ENCODE measurements at places on chromosomes 2 and 18.
A peak's percentile ranks its signal among the peaks of the same experiment; 100 is the strongest.

DNA sequence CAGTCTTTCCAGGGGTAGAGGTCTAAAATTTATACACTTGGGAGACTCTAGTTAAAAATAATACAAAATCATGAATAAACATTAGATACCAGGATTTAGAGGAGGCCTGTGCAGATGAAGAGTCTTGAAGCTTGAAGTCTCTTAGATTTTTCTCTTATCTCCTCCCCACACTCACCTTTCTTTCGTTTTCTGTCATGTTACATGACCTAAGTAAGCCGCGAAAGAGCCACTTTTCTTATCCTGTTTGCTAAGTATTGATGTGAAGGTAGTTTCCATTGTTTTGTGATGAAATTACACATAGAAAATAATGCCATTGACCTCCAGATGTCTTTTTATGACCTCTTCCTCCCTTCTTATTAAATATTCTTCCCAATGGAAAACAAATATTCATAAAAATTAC is 367.8 kb downstream of the LRRTM1 start:
- DNase-seq = no peak

DNA sequence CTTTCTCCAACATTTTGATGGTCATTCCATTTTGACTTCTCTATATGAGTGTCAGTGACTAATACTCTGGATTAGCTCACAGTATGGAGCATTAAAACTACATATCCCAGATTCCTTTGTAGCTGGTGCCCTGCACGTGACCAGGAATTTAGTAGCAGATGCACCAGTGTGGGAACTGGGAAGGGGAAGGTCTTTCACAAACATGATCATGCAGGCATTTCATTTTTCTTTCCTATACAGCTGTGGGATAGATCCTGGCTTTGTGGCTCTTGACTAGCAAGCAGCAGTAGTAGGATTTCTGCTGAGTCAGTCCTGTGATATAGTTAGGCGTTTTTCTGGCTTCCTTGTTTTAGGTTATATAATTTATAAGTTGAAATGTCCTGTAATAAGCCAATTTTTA is 971.0 kb upstream of the CDH2 start:
- DNase-seq = no peak

GRCh38 chr2:118710481-118710880 is 137.0 kb downstream of the EN1 start:
- no peak for DNase-seq

GRCh38 chr2:108998911-108999310 is 9.9 kb upstream of the EDAR start:
- DNase-seq = no peak

DNA sequence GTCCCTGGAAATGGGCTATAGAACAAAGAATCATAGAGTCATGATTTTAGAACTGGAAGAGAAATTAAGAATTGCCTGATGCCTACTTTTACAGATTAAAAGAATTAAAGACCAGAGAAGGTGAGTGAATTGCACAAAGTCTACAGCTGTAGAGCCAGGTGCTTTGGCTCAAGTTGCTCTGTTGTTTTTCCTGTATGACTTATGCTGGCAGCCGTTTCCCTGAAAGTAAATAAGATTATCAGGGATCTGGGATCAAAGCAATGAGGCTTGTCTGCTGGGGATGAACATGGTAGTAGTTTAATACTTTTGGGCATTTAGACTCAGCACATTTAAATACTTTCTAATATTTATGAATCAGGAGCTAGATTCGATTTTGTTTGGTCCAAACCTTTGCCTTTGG is 166.9 kb downstream of the PRPF40A start:
- no peak for DNase-seq

- DNase-seq = no peak
Measured at GRCh38 chr18:76081536-76081935, 413.5 kb downstream of the ZNF516 start.

DNA sequence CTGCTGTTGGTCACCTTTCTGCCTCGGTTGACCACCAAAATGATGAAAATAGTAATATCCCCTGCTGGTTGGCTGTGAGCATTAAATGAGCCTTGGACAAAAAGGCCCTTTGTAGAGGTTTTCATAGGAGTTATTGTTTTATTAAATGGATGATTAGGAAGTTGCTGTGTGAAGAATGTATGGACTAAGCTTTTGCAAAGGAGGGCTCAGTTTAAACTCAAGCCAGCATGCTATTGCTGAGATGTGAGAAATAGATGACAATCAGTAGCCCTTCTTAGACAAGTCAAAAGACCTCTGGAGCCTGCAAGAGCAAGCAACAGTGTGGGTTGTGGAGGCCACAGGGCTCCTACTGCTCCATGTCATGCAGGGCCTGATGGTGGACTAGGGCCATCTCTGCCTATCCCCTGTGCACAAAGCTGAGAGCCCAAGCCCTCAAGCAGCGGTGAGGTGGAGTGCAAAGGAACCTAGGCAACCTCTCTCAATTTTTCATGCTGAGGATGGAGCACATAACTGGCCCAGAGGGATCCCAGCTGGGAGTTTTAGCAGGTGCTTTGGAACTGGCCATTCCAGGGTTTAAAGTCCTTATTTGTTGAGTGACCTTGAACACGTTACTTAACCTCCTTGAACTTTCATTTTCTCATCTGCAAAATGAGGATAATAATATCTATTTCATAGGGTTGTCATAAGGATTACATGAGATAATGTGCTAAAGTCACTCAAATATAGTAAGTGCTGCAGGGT is 37.1 kb downstream of the FOSL2 start:
- no peak for DNase-seq

DNA sequence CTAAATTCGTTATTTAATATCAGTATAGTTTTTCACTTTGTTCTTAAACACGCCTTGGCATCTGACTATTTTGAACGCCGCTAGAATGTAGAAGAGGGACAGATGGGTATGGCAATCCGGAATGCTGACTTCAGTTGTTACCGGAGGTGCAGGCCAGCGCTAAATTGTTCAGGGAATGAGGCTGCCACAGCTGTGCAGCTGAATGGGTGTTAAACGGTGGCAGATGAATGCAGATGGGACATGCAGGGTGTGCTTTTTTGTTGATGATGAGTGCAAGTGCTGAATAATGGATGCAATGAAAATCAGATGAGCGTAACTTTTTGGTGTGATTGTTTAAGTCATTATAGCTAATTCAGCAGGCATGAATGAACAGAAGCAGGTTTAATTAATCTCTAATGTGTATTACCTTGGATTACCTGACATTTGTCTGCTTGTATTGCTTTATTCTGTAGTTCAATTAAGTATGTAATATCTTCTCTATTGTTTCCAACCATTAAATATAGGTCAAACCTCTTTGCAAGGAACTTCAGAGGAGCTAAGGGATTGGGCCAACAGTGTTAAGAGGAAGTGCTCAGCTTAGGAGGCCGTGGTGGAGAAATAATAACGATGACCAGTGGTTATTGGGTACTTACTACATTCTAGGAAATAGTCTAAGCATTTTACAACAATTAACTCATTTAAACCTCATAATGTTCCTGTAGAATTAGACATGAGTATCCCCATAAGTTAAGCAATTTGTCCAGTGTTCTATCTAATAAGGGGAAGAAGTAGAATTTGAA is 11.9 kb upstream of the CREG2 start:
- no peak for DNase-seq

- DNase-seq = no peak
Measured at GRCh38 chr2:140348826-140349225, 1568.6 kb upstream of the NXPH2 start.

- no peak for DNase-seq
Measured at GRCh38 chr2:173214213-173214612, 138.6 kb downstream of the MAP3K20 start.

- no peak for DNase-seq
Measured at GRCh38 chr18:598124-598589, 1.4 kb downstream of the CLUL1 start.

GRCh38 chr2:211494536-211494935 is 938.1 kb downstream of the CPS1 start:
- no peak for DNase-seq

GRCh38 chr2:15809404-15809803 is 130.9 kb upstream of the MYCN start:
- DNase-seq = no peak

GRCh38 chr18:47767699-47768098 is 162.8 kb downstream of the SMAD2 start:
- DNase-seq = no peak

DNA sequence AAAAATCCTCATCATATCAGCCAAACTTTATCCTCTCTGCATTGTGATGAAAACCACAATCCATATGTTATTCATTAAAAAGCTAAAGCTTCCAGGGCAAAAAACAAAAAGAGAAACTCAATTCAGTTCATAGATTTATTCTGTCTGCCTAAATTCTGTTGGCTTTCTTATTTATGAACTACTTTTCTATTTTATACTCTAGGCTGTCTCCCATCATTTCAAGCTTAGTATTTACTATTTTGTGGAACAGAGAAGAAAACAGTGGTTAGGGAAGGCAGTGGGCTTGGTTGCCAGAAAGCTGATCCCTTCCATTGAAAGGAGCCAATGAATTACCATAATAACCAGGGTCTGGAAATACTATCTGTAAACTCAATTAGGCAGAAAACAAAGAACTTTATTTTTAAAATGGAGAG is 71.8 kb downstream of the RAPH1 start:
- DNase-seq = no peak

GRCh38 chr2:45902781-45903375 is 251.4 kb downstream of the PRKCE start:
- DNase-seq = no peak

- DNase-seq = no peak
Measured at GRCh38 chr2:46984642-46985476, 69.3 kb upstream of the MCFD2 start.

DNA sequence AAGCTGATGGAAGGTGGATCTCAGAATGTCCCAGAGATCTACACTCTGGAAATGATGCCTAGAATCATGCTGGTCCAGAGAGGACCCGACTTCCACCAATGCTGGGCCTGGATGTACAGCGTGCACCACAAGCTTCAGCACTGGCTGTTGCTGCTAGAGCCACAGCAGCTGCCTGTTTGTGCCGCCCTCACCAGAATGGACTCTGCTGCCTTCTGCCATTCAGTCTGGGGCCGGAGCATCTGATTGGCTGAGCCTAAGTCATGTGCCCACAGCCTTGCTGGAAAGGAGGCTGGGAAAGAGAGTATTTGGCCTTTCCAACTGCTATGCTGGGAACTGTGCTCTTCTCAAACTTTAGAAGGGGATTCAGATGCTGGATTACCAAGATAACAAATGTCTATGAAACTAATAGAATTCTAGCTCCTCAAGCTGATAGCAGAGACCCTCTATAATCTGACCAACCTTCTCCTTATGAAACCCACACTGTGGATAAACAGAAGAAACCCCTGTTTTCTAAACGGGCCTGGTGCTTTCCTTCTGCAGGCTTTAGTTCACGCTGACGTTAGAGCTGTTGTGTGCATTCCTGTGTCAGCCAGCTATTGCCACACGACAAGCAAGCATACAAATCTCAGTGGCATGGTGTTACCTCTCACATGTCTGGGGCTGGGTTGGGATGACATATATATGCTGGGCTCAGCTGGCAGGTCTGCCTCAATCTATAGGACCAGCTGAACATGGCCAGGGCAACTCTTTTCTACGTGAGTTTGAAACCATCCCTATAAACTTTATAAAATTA is 4.1 kb upstream of the LOXHD1 start:
- DNase-seq = no peak

- no peak for DNase-seq
Measured at GRCh38 chr2:240463866-240464481, 28.5 kb downstream of the GPC1 start.

GRCh38 chr2:25041307-25041927 is 459 bp upstream of the EFR3B start:
- DNase-seq = peak; percentile 48

DNA sequence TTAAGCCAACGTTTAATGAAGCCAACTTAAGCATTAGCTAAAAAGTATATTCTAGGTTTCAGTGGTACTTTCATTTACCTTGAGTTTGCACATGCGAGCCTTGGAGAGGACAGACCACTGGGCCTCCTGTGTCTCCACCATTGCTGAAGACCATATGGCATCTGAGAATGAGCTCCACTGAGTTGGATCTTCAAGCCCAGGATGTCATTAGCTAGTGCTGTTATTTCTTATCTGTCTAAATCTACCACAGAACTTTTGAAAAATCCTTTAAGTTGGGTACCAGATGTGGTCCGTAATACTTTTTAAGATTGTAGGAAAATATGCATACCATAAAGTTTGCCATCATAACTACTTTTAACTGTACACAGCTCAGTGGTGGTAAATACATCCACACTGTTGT is 161.8 kb downstream of the NCK2 start:
- DNase-seq = no peak

DNA sequence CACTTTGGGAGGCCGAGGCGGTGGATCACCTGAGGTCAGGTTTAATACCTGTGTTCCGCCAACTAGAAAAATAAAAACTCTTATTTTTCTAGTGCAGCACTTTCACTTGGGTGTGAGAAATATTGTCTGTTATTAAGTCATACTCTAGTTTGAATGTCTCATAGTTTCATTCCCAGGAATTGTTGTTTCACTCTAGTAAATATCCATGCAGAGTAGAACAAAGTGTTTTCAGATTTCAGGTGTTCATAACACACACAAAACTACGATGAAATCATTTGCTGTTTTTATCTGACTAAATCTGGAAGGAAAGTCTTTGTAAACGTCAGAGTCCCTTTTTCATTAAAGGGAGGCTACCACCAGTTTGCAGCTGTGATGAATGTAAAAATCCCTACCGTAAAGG is 4.0 kb downstream of the FAM117B start:
- DNase-seq = no peak

- DNase-seq = no peak
Measured at GRCh38 chr2:98902209-98903063, 33.6 kb downstream of the CRACDL start.

GRCh38 chr2:236977852-236978398 is 107.8 kb upstream of the COPS8 start:
- DNase-seq = no peak

- no peak for DNase-seq
Measured at GRCh38 chr18:26710470-26711096, 154.9 kb downstream of the AQP4 start.

DNA sequence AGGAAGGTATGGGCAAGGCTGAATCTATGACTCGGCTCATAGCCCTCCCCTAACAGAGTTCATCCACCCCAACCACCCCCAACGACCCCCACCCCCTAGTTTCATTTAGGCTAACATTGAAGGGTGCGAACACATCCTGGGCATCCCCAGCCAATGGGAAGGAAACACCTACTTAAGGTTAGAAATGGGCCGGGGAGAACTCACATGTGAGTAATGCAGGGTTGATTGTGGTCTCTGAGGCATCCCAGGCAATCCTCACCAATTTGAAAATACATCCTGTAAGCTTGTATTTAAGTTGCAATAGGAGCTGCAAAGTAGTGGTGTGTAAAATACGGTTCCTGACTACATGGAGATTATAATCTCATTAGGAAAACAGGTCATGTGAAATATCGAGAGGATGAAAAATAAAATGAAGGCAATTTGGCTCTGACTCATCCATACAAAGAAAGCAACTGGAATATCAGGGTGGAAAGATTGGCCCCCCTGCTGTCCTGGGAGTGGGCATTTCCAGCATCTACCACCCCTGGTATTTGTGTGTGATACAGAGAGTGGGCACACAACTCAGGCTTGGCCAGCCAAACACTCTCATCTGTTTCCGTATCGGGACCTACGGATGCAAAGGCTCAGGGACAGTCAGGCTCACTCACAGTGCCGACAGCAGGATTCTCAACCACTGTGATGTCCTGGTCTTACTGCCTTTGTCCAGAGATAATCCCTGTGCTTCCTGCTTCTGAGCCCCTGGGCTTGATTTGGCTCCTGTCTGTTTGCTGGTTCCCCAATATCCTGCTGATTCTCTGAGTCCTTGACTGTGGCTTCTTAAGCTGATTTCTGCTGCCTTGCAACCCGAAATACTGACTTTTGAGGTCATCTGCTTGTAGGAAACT is 90.0 kb upstream of the NCKAP5 start:
- DNase-seq = no peak

GRCh38 chr2:137220438-137220993 is 455.2 kb downstream of the THSD7B start:
- DNase-seq = no peak

GRCh38 chr2:2691419-2691818 is 360.3 kb upstream of the MYT1L start:
- no peak for DNase-seq

All from HuH-7 (cell line).